ENCODE measurements at places on chromosomes 1 and 21. TPM values are rescaled to one million over a fixed set of nuclear protein-coding genes. Genes with fewer than 3 reads are reported as not detected.

The SFN gene
- total RNA-seq = 0.18 TPM

The RABGGTB gene
- total RNA-seq = 48.2 TPM

The PROK1 gene
- total RNA-seq = not detected

The SPRR1A gene
- not detected for total RNA-seq

The GSTM1 gene
- total RNA-seq = not detected

The AMIGO1 gene
- 1.6 TPM for total RNA-seq

The DEPDC1 gene
- total RNA-seq = 14.7 TPM

The LAD1 gene
- total RNA-seq = under 0.01 TPM

The CALML6 gene
- total RNA-seq = not detected

The INTS11 gene
- 52.5 TPM for total RNA-seq

The IFI44 gene
- 2.7 TPM for total RNA-seq

The LRRN2 gene
- total RNA-seq = not detected

The RBBP4 gene
- total RNA-seq = 161 TPM

The A3GALT2 gene
- total RNA-seq = not detected

The WNT2B gene
- 0.56 TPM for total RNA-seq

The KRTAP7-1 gene
- total RNA-seq = not detected

The NPR1 gene
- total RNA-seq = not detected

The GLIS1 gene
- 0.28 TPM for total RNA-seq

The SPRR2E gene
- not detected for total RNA-seq

The MMEL1 gene
- total RNA-seq = under 0.01 TPM

The MIXL1 gene
- total RNA-seq = not detected

The DIRAS3 gene
- total RNA-seq = 8.6 TPM

The TADA1 gene
- 16.8 TPM for total RNA-seq

The PLA2G2F gene
- total RNA-seq = not detected

The FHL3 gene
- 7.2 TPM for total RNA-seq

The SLC1A7 gene
- not detected for total RNA-seq

The LEFTY2 gene
- not detected for total RNA-seq

The ATP13A2 gene
- 3.9 TPM for total RNA-seq

The PTGER3 gene
- total RNA-seq = under 0.01 TPM

The HSD3B1 gene
- not detected for total RNA-seq
